Adrenal gland (tissue), 19 donors: ENCODE measurements at places on chromosomes 16 and 17. TPM values are rescaled to one million over a fixed set of nuclear protein-coding genes. Genes with fewer than 3 reads are reported as not detected.
A peak's percentile ranks its signal among the peaks of the same experiment; 100 is the strongest.

DNA sequence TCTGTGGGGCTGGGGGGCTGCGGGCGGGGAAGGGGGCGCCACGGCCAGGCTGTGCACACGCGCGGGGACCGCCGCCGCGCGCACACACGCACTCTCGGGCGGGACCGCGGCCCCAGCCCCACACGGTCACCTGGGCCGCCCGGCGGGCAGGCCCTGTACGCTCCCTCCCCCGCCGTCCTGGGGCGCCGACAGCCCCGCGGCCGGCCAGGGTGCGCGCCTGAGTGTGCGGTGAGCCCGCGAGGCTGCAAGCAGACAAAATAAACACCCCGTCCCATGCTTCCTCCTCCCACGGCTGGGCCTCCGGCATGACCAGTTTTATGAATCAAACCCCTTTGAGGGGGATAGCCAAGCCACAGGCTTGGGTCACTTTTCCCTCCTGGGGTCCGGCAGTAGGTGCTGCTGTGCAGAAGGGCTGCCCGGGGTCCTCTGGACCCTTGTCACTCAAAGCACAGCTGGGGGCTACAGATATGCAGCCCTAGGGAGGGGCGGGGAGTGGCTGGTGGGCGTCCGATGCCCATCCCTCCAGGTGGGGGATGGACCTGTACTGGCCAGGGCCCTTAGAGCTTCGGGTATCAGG lies 441 bp downstream of the VASN start:
- peak; percentile 39 for DNase-seq

DNA sequence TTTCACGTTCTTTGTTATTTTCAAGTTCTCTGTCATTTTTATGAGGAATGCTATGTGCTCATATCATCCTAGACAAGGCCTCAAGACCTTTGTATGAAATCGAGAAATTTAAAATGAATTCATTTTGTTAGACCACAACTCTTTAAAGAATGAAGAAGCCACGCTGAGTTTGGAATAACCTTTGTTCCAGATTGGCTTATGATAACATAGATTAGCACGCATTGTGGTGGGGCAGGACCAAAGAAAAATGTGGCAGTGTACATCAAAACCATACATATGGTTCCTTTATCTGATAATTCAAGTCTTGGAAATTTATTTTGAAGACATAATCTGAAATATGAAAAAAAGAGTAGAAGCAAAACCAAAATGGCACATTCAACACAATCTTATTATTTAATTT lies 2.2 kb downstream of the HSD17B2 start:
- no peak for DNase-seq

ADAMTS18 gene
- polyA plus RNA-seq, result not detected

DNA sequence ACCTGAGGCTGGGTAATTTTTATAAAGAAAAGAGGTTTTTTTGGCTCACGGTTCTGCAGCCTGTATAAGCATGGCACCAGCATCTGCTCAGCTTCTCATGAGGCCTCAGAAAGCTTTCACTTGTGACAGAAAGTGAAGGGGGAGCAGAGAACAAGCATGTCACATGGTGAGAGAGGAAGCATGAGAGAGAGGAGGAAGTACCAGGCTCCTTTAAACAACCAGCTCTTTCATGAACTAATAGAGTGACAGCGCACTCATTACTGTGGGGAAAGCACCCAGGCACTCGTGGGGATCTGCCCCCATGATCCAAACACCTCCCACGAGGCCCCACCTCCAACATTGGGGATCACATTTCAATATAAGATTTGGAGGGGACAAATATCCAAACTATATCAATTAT lies 86.8 kb downstream of the USP32 start:
- DNase-seq, result no peak

DNA sequence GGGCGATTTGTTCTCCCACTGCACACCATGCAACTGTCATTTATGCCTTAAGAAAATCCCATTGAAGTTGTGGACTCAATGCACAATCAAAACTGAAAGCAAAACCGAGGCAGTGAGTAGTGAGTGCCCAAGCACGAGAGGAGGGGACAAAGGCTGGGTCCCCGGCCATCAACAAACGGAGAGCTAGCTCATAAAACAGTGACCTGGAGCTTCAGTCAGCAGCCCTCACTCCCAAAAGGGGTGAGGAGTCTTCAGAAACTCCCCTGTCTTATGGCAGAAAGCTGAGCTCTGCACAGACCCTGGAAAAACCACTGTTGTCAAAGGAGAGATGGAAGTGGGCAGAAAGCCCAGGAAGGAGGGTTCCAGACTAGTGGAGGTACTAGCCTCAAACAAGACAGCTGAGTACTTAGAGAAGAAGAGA lies 96.9 kb downstream of the ADCY9 start:
- peak; percentile 56 for DNase-seq

LRRC37A gene
- 3.8 TPM for polyA plus RNA-seq

DNA sequence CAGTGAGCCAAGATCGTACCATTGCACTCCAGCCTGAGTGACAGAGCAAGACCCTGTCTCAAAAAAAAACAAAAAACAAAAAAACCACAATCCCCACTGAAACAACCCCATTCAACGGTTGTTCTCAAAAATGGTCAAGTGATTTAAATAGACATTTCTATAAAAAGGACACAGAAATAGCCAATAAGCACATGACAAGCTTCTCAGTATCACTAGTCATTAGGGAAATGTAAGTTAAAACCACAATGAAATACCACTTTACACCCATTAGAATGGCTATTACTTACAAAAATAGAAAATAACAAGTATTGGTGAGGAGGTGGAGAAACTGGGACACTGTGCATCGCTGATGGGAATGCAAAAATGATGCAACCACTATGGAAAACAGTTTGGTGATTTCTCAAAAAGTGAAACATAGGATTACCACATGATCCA lies 26.6 kb upstream of the MYLK3 start:
- no peak for DNase-seq
